Spinal cord (tissue), 10 donors: ENCODE measurements at places on chromosomes 5 and 9. TPM values are rescaled to one million over a fixed set of nuclear protein-coding genes. Genes with fewer than 3 reads are reported as not detected.

DNA sequence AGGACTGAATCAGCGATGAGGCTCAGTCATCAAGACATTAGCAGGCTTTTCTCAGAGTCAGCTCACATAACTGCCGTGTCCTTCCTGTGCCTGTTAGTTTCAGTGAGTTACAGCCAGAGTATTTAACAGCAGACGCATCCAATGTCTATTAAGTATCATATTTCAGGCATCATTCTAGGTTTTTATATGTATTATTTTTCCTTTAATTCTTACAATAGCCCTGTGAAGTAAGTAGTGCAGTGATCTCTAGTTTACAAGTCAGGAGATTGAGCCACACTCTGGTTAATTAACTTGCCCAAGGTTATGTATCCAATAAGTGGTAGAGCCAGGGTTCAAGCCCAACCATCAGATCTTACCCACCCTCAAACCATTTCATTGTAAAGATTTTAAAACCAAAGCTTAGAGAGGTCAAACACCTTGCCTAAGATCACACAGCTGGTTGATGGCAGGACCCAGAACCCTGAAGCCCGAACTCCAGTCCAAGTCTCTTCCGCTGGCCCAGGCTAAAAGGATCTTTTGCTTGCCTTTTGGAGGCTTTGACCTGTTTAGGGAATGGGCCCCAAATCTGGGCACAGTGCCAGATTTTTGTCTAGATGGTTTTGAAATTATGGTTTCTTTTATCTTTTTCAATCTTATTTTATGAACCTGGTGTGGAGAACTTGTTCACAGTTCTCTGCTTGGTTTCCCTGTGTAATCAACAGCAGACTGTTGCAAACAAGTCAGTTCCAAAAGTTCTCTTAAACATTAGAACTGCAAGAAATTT lies 261.2 kb upstream of the CLINT1 start:
- DNase-seq, result no peak
- H3K27ac ChIP-seq, result no peak overlapping the region
- H3K4me1 ChIP-seq, result no peaks in the 10 kb centered on the region
- no peaks in the 10 kb centered on the region for H3K36me3 ChIP-seq
- no peaks in the 10 kb centered on the region for H3K27me3 ChIP-seq

DNA sequence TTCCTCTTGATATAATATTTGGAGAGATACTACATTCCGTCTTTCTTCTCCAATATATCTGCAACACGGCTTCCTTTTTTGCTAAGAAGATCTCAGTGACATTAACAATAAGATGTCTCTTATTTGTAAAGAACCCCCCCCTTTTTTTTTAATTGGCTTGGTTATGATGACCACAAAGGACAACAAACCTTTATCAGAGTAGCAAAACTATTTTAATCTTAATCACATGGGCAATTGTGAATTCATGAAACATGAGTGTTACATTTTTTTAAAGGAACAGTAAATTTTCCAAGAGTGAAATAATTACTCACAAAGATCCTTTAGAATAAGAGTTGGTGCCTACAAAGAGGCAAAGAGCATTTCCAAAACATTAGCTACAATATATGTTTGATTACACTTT lies 554.1 kb downstream of the MAT2B start:
- no peak for DNase-seq
- H3K4me1 ChIP-seq, result no peaks in the 10 kb centered on the region
- no peaks in the 10 kb centered on the region for H3K36me3 ChIP-seq
- no peak overlapping the region for H3K4me3 ChIP-seq

The FOXD4L3 gene
- total RNA-seq, result 0.17 TPM

The PCDHB9 gene
- total RNA-seq, result 2.9 TPM
